ENCODE measurements at places on chromosomes 3 and 15.

- DNase-seq, result no peak
Observed at GRCh38 chr3:189900578-189900977, 220.1 kb downstream of the P3H2 start.

- no peak for DNase-seq
Observed at GRCh38 chr3:58355179-58355578, 22.5 kb downstream of the PXK start.

DNA sequence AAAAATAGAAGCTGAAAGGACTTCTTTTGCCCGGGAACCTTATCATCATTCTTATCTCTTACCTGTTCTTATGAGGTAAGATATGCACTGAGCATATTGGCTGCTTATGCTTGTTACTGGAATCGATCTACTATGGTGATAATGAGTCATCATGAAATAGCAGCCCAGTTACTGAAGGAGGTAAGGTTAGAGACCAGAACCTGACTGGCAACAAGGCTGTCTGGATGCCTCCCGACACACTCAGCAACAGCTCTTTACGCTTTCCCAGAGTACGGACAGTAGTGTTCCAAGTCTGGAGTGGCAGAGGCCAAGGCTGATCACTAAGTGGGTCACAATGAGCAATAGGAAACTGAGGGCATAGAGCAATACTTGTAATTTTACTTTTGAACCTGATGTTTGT, 314.1 kb downstream of the NLGN1 start:
- no peak for DNase-seq

GRCh38 chr3:17752876-17753631, 10.6 kb upstream of the TBC1D5 start:
- no peak for DNase-seq

GRCh38 chr3:75220932-75221331, 443.2 kb upstream of the FRG2C start:
- DNase-seq, result no peak

GRCh38 chr3:153080778-153081240, 81.2 kb upstream of the RAP2B start:
- DNase-seq, result no peak

GRCh38 chr3:58115175-58115574, 95.6 kb downstream of the DNASE1L3 start:
- DNase-seq, result no peak

DNA sequence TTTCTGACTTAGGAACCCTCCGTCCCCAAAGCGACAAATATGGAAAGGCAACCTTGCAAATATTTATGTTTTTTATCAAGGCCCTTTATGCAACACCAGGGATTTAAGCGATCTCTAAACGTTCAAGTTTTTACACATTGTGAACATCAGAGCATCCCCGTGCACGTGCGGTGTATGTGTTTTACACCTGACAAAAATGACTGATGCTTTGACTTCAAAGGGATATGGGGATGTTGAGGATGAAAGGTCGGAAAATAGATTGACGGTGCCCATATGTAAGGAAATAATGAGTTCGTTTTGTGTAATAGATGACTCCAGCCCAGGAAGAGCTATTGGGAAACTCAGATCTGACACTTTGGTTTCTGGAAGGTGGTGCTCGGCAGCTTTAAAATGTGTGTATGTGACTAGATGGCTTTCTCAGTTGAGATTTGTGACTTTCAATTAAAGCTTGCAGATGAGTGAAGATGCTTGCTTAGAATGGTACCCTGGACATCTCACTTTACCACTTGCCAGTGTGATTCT, 866 bp downstream of the SLC49A4 start:
- DNase-seq, result no peak

- no peak for DNase-seq
Observed at GRCh38 chr3:170865209-170866094, 4.5 kb downstream of the RPL22L1 start.

DNA sequence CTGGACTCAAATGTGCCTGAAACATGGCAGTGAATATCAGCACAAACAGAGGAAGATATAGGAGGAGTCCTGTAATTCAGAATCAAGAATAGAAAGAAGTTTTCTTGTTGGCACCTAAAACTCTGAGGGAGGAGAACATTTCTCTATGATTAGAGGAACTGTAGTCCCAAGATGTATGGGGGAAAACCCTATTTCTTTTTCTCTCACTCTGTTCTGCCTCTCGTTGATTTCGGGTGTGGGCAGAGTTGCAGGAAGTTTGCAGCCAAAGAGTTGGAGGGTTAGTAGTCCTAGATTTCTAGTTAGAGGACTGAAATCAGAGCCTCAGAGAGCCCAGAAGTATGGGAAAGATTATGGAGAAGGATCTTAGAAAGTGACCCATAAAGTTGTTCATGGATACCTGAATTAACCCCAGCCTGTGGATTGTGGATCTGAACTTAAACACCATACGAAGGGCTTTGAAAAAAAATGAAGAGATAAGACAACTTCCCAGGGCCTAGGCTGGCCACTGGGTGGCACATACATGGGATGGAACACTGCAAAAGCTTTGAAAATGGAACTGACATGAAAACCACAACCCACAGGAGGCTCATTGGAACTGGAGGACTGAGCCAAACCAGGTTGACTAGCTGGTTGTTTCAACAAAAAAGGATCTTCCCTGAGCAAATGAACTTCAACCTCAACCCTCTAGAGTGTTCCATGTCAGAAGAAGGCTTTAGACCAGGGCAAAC, 34.6 kb downstream of the FMN1 start:
- no peak for DNase-seq

Data from activated T-cell treated with anti-CD3 and anti-CD28 coated beads for 24 hours (primary cell).